ENCODE measurements at places on chromosomes 2 and 18.

GRCh38 chr2:64595397-64596176 is 58.1 kb downstream of the SERTAD2 start:
- DNase-seq = no peak

GRCh38 chr18:37778417-37779165 is 213.0 kb upstream of the CELF4 start:
- DNase-seq = peak; percentile 75

- DNase-seq = no peak
Measured at GRCh38 chr2:4272261-4272858, 569.0 kb downstream of the DCDC2C start.

GRCh38 chr18:75507636-75508035 is 80.1 kb upstream of the SMIM21 start:
- no peak for DNase-seq

- DNase-seq = no peak
Measured at GRCh38 chr18:55753643-55754263, 165.8 kb upstream of the TCF4 start.

GRCh38 chr18:68555879-68556301 is 159.0 kb downstream of the TMX3 start:
- DNase-seq = no peak

GRCh38 chr18:48371854-48372602 is 37.2 kb downstream of the ZBTB7C start:
- no peak for DNase-seq

DNA sequence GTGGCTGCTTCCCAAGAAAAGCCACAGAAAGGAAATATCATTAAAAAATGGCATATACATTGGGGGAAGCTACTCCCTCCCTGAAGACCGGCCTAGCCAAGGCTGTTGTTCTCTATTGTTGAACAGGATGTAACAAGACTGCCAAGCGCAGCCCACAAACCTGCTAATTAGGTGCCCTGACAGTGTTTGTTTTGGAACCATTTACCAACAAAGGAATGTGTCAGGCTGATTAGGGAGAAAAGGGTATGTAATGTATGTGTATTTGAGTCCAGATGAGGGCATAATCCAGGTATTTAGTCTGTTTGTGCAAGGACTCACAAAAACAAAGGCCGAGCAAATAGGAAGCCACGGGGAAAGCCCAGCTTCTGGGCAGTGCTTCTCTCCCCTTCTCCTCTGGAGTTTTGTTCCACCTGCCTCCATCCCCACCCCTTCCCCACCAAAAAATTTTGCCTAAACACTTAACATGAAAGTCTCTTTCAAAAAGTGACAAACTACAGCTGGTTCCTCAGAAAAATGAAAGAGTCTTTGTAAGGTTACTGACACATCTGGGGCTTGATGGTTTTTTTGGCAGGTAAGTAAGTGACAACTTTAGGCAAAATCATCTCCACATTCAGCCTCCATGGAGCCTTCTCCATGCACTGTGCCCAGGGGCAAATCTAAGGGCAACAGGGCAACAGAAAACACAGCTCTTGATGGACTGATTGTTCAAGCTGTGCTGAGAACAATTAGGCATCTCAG is 78.3 kb upstream of the FZD5 start:
- DNase-seq = no peak

DNA sequence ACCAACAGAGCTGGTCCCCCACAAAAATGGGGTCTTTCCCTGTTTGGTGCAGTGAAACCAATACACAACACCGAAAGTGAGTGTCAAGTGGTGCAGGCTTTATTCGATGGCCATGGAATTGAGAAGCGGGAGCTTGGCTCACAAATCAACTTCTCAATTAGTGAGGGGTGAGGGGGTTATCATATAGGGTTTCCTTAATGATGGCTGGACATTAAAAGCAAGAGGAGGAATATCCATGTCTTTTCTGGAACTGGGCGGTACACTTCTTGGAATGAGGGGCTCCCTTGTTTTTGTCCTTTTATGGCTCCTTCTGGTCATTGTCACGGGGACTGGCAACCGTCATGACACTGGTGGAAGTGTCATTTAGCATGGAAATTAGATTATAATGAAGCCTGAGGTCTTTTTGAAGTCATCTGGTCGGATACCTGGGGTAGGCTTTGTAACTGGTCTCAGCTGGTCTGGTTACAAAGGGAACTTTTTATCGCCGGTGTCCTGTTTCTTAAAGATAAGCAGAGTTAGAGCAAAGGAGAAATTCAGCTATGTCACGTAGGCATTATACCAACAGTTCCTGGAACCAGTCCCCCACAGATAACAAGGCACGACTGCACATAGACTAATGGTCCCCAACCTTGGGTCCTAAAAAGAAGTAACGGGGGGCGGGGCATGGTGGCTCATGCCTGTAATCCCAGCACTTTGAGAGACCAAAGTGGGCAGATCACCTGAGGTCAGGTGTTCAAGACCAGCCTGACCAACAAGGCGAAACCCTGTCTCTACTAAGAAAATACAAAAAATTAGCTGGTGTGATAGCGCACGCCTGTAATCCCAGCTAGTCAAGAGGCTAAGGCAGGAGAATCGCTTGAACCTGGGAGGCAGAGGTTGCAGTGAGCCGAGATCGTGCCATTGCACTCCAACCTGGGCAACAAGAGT is 93.5 kb upstream of the NDUFV2 start:
- no peak for DNase-seq

DNA sequence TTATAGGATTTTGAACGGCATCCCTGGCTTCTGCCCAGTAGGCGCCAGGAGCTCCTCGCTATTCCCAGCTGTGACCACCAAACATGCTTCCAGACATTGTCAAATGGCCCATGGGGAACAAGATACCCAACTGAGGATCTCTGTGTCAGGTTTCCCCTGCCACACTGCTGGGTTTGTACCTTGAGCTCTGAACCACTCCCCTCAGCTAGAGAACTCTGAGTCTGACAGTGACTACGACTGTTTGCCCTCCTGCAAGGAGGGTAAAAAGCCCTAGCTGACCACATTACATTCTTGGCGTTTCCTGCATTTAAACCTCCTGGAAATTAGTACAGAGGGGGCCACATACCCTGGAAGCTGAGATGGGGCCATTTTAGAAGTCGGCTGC is 12.4 kb downstream of the LRRFIP1 start:
- no peak for DNase-seq

DNA sequence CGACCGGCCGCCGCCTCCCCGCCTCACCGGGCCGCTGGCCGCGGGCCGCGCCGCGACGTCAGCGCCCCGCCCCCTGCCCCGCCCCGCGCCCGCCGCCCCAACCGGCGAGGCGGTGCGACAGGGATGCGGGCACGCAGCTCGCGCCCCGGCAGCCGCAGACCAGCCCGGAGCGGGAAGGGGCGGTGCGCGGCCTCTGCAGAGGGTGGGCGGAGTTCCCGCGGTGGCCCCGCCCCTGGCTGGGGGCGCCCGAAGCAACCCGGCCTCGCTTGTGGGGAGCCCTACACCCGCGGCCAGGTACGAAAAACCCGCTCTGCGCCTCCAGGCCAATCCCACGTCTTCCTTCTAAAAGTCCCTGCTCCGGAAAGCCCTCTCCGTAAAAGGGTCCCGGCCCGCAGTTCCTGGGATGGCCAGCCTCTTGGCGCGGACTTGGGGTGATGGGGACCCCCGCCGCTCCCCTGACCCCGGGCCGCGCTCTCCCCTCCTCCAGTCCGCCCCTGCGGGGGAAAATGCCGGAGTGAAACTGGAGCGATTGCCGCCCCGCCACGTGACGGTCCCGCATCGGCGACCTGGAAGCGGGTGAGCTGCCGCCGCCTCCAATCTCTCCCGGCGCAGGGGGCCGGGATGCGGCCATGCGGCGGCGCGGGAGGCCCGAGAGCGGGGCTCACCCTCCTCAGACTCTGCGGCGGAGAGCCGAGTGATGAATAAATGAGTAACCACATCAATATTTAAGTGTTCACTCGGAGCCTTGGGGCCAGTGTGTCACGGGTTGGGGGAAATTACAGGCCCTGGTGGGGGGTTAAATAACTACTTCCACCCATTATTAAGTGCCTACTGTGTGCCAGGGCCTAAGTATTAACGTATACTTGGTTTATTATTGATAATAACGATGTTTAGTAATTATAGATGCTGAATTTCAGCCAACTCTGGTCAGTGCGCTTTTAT is at the start of gene RAB11FIP5:
Gene RAB11FIP5, minus strand, starts transcription at position 36 of the 942 bp plus-strand sequence. CDS start 171 bp downstream, outside the sequence.
- peak; percentile 87 for DNase-seq

- DNase-seq = no peak
Measured at GRCh38 chr2:217976301-217976700, 26.5 kb downstream of the TNS1 start.

GRCh38 chr2:209761566-209761965 is 10.1 kb upstream of the UNC80 start:
- DNase-seq = no peak

DNA sequence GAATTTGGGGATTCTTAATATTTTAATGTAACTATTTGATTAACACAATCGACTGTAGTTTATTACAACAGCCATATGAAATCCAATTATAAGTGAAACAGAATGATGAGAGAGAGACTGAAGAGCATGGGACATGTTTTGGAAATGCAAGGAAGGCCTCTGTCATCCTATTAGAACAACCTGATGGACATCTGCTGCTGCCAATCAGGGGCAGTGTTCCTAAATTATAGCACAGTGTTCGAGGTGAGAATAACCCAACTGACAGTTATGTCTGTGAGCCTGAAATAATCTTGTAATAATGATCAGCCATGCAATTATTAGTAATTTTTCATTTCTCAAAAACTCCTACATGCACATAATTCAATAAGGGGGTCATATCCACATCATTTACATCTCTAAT is 73.6 kb downstream of the CCDC141 start:
- no peak for DNase-seq

DNA sequence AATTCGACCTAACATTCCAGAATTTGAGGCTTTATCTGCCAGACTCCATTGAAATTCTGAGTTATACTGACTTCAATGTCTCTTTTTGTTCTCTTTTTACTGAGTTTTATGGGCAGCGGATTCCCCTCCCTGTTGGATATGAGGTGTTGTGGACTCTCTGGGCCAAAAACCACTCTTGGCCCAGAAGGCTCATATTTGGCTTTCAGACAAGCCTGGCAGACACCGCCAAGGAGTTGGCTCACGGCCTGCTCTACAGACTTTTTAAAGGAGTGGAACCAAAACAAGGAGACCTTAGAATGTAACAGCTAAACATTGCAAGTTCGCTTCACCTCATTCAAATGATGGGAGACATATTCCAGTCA is 206.4 kb upstream of the NCKAP5 start:
- DNase-seq = no peak

DNA sequence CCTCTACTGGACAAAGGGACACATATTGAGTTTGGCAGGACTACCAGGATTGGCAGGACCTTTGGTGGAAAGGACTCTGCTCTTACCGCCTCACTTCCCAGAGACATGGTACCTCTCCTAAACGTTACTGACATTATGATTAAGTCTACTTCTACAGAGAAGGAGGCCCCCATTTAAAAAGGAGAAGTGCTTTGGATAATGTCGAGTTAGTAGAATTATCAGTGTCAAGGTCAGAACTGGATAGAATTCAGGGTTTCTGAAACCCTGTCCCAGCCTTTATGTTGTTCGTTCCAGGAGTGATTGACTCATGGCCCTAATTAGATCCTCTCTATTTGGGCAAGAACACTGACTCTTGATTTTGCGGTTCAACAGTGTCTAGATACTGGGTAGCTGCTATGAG is 45.8 kb downstream of the LRRTM1 start:
- no peak for DNase-seq

DNA sequence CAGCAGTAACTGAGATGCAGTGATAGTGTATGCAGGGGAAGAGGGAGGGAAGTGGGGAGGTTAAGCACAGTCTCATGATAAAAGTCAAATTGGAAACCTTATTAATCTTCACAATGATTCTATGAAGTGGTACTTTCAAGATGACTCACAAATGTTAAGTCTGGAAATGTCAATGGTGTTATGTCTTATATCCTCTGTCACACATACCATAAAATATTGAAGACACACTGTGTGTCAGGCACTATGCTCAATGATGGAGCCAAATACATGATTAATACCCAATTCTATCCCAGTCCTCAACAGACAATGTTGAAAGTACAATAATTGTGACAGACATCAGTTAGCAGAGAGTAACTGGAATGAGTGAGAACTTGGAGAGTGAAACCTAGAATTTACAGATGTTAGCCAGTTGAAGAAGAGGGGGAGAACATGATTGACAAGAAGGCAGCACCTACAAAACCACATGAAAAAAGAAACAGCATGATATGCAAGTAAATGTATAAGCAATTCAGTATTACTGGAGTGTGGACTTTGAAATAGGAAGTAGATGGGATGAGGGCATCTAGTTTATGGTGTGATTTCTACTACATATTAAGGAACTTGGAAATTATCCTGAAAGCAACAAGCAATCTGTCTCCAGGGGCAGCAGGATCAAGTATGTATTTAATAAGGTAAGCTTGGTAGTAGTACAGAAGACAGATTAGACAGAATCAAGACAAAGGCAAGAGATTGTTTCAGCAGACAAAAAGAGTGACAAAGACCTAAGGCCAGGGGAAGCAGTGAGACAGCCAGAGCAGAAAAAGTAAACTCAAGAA is 107.6 kb downstream of the STRN start:
- DNase-seq = no peak

- DNase-seq = no peak
Measured at GRCh38 chr2:216274194-216274840, 98.0 kb downstream of the MARCHF4 start.

DNA sequence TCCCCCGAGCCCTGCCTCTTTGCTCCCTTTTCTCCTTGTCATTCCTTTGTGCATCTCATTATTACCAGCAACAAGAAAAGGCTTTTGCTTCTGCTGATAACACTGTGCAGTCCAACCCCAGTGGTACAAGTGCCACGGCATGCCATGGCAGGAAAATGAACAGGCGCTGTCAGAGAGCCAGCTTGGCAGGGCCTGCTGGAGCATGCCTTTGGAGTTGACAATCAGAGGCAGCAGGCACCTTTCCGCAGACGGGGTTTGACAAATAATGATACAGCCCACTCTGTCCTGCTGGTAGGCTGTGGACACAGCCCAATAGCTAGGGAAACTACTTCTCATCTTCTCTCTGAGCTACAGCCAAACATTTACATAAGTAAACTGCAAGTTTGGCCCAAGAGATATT is 243.9 kb upstream of the LRRTM1 start:
- no peak for DNase-seq

DNA sequence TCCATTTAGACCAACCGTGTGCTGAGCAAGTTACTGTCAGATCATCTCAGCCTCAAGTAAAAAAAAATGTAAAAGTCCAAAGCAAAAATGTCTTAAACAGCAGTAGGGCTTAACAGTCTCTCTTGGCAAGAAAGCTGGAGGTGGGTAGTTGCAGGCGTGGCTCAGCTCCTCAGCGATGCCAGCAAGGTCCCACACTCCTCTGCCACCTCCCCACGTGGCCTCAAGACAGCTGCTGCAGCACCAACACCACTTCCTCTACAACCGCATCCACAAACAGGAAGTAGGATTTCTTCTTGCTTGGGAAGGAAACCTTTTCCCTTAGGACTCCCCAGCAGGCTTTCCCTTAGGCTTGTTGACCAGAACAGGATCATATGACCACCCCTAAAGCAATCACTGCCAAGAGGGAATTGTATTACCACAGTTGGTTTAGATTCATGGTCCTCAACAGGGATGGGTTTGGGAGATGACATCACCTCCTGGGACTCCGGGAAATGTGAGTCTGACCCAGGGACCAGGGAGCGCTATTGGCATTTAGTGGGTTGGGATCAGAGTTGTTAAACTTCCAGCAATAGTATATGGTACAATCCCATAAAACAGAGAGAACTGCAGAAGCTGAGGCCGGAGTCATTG is 97.1 kb downstream of the MAPK4 start:
- no peak for DNase-seq

- no peak for DNase-seq
Measured at GRCh38 chr2:237727363-237727762, 71.2 kb upstream of the RBM44 start.

GRCh38 chr2:195590861-195591205 is 66.2 kb upstream of the SLC39A10 start:
- DNase-seq = no peak

- DNase-seq = no peak
Measured at GRCh38 chr2:76082509-76082908, 371.8 kb upstream of the GCFC2 start.

GRCh38 chr18:51196811-51197660 is 445 bp downstream of the MEX3C start:
- peak; percentile 60 for DNase-seq

All from RPMI8226 (cell line).